ENCODE measurements at places on chromosomes 2 and 18.

DNA sequence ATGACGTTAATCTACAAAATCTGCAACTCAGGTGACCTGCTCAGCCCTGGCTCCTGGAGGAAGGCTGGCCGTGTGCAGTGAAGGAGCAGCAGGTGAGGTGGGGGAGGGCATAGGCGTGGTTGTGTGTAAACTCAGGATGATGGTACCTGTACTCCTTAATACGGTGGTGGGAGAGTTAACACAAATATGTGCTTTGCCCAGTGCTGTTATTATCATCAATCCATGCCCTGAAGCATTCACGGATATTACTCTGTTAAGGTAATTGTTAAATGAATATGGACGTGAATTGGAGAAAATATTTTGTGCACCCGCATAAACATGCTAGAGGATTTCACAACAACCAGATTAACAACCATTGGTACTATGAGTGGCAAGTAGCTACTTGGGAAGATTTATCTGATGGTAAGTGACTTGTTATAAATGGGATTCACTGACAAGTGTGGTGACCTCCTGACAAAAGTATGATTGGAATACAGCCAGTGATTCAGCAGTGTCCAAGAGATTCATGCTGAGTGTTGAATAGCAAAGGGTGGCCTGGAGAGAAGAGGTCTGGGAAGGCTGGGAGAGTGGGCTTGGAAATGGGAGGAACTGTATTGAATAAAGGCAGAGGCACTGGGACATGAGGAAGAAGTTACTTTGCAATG, 194.1 kb downstream of the TPGS2 start:
- DNase-seq, result no peak

DNA sequence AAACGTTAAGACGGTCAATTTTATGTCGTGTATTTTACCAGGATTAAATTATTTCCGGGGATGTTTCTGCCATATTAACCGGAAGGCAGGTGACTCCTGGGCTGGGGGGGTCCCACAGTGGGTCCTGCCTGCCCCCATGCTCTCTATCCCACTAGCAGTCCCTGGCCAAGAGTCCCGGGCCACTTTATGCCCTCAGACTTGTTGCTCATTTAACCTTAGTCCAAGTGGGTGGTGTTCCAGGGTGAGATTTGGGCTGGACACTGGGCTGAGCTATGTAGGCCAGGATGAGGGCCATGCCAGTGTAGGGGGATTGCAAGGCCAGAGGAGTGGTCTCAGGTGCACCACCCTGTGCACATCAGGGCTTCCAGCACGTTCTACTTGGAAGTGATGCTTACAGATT, 24.1 kb downstream of the TWIST2 start:
- DNase-seq, result no peak

DNA sequence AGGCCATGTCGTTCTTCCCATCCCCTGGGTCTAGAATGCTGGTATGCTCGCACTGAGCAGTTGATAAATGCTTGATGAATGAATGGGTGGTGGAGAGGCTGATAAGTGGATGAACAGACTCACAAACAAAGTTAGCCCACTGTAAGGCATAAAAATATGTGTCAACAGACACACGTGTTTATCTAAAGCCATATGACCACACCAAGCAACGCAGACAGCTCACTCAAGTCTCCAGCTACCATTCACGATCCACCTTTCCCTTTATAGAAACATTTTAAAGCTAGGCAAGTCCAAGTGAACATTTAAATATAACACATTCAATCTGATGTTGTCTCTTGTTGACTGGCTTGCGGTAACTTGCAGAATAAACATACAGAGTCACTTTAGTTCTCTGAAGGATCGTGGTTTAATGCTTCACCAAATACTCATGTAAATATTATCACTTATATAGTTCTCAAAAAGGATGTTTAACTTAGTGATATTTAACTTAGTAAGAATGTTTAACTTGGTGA, 105.5 kb downstream of the NOL10 start:
- no peak for DNase-seq

DNA sequence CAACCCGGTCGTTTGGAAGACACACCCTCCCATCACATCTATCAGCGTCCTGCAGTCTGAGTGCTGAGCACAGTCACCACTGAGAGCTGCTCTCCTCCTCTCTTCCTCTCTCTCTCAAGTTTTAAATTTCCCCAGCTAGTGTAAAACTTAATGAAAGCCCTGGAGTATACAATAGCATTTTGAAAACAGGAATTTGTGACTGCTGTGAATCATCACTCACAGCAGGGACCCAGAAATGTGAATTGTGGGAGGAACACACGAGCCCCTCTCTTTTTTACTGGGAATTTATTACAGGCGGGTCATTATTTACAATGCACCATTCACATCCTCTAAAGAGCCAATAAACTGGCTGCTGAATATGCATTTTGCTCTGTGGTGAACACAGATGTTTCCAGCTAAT, 185.0 kb upstream of the SMIM21 start:
- DNase-seq, result no peak

GRCh38 chr2:37686792-37687526, 15.5 kb upstream of the CDC42EP3 start:
- DNase-seq, result no peak

GRCh38 chr2:138415985-138416384, 85.6 kb upstream of the SPOPL start:
- DNase-seq, result no peak

DNA sequence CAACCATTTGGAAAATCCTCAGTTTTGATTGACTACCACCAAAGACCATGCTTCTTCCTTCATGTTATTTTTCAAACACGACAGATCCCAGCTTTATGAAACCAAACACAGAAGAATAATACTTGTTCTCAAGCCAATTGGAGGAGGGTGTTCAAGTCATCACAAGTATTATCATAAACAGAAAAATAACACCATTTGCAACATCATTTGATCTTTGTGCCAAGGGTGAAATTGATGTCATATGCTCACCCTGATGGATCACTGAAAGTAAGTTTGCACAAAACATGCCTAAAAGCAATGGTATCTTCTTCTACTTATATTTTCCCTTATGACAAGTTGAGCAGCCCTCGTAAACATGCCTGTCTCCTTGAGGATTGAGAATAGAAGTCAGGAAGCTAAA, 448.0 kb upstream of the ZEB2 start:
- no peak for DNase-seq

DNA sequence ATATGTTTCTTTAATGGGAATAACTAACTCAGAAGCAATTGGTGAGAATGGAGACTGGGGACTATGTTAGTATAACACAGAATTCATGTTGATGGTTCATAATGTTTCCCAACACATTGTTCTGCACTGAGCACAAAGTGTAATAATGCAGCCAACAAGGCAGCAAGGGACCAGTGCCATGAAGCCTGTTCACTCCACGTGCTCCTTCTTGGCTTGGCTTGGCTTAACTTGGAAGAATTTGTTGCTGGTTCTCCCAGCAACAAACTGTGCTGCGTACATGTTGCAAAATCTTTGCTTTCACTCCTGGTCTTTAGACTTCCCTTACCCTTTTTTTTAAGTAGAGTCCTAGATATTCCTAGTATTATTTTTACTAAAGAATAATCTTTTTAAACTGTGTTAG, 129.7 kb downstream of the MAP3K20 start:
- no peak for DNase-seq

GRCh38 chr2:127857265-127857808, 618 bp downstream of the POLR2D start:
- no peak for DNase-seq

- no peak for DNase-seq
Observed at GRCh38 chr2:44994377-44994776, 14.9 kb downstream of the SIX2 start.

- DNase-seq, result no peak
Observed at GRCh38 chr2:151819920-151820319, 8.3 kb downstream of the ARL5A start.

DNA sequence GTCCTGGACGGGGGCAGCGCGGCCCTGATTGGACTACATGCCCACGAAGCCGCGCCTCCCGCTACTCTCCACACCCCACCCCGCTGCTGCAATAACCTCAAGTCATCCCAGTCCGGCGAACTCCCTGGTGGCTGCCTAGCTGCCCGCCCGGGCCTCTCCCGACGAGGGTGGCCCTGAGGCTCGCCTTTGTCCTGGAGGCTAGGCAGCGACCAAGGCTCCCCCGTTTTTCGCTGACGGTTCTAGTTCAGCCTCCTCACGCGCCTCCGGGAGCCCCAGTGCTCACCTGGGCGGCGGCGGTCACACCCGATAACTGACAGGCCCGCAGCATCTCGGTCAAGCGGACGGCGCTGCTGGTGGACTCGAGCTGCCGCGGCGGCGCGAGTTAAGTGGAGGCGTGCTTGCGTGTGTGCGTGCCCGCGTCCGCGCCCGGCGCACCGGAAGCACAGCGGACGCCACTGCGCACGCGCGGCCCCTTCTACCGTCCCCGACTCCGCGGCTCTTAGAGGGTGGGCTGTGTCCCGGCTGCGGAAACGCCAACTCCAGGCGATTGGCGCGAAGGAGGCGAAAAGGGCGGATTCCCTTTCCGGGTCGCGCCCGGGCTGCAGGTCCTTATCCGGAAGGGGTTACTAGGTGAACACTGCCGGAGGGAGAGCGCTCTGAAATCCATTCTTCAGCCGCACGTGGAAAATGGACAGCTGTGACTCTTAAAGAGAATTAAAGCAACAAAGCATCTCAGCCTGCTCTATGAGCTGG, at the start of gene IMMT:
Gene IMMT (minus strand): TSS at position 408 of the 753 bp plus-strand sequence. CDS start 80 bp downstream, at position 328.
- DNase-seq, result peak; percentile 85

- no peak for DNase-seq
Observed at GRCh38 chr2:72619626-72620025, 206.2 kb downstream of the EXOC6B start.

DNA sequence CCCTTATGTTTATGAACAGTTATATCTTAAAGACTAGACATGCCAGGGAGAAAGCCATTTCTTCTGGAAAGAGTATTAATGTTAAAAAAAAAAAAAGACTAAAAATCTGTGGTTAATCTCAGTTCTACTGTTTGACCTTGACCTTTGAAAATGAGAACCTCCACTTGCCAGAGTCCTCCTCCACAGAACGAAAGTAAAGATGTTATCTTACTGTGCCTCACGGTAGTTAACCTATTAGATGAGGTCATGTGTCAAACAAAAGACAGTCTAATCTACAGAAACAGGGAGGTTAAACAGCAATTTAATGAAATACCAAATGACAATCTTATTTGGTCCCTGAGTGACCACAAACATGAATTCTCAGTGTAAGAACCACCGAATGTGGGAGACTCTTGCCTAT, 51.2 kb downstream of the SLC14A2 start:
- DNase-seq, result no peak

DNA sequence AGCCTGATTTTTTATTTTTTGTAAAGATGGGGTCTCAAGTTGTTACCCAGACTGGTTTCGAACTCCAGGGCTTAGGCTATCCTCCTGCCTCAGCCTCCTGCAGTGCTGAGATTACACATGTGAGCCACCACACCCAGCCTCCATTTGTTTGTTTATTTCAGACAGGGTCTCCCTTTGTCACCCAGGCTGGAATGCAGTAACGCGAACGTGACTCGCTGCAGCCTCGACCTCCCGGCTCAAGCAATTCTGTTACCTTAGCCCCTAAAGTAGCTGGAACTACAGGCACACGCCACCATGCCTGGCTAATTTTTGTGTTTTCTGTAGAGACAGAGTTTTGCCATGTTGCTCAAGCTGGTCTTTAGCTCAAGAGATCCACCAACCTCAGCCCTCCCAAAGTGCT, 27.2 kb downstream of the UBXN4 start:
- no peak for DNase-seq

GRCh38 chr2:208906330-208906729, 499.7 kb downstream of the PTH2R start:
- no peak for DNase-seq

DNA sequence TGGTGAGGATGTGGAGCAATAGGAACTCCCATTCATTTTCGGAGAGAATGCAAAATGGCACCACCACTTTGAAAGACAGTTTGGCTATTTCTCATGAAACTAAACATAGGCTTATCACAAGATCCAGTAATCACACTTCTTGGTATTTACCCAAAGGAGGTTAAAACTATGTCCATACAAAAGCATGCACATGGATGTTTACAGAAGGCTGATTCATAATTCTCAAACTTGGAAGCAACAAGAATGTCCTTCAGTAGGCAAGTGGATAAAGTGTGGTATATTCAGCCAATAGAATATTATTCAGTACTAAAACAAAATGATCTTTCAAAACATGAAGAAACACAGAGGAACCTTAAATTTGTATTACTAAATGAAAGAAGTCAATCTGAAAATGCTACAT, 440.6 kb downstream of the FBXO15 start:
- no peak for DNase-seq

DNA sequence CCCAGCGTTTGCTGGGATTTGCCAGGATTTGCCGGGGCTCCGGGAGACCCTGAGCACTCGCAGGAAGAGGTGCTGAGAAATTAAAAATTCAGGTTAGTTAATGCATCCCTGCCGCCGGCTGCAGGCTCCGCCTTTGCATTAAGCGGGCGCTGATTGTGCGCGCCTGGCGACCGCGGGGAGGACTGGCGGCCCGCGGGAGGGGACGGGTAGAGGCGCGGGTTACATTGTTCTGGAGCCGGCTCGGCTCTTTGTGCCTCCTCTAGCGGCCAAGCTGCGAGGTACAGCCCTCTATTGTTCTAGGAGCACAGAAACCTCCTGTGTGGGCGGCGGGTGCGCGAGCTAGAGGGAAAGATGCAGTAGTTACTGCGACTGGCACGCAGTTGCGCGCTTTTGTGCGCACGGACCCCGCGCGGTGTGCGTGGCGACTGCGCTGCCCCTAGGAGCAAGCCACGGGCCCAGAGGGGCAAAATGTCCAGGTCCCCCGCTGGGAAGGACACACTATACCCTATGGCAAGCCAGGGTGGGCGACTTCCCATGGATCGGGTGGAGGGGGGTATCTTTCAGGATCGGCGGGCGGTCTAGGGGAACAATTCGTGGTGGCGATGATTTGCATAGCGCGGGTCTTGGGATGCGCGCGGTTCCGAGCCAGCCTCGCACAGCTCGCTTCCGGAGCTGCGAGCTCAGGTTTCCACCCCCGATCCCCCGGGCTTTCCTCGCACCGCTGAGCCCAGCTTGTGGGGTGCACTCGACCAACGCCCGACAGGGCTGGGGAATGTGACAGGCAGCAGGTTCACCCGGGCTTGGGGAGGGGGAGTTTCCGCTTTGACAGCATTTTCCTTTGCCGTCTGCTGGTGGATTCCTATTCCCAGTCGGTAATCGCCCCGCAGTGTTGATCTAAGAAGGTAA, 2.8 kb downstream of the ONECUT2 start:
- no peak for DNase-seq

GRCh38 chr2:177874686-177875085, 197.9 kb downstream of the PDE11A start:
- no peak for DNase-seq

GRCh38 chr2:233072838-233073237, 12.7 kb downstream of the INPP5D start:
- DNase-seq, result no peak

DNA sequence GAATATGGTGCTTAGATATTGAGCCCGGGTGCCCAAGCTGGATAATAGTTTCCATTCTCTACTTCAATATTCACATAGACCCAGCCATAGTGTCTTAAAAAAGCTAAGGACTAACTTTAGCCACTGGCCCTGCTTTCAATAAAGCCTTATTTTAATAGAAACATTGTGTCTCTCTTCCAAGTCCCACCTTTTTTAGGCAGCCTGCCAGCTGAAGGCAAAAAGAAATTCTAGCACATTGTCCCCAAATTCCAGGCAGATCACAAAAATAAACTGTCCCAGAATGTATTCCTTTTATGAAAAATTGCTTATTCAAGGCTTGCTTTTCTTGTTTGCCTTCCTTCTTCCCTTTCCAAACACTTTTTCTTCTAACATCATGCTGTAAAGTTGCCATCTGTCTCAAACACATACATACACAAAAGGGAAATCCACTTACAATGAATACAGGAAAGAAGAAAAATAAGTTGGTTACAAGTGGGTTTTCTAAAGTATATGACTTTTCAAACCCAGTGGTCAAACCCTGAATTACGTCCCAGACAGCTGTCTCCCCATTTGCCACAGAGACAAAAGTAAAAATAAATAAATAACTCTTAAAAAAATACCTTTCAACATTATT, 778.5 kb downstream of the BCL11A start:
- no peak for DNase-seq

All from GM18507 (cell line).